ENCODE measurements at places on chromosomes 3 and 15.

DNA sequence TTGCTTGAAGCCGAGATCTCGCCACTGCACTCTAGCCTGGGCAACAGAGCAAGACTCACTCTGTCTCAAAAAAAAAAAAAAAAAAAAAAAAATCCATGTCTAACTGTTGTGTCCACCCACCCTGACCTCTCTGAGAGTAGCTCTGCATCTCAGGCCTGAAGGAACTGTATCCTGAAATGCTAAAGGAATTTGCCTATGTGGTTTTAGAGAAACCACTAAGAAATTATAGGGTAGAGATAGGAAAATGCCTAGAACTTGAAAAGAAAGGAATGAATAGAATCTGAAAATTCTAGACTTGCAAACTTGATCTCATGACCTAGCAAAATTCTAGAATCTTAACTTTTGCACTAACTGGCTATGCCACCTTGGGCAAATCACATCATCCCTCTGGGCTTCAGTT, 217.5 kb upstream of the ROPN1 start:
- no peak for DNase-seq

DNA sequence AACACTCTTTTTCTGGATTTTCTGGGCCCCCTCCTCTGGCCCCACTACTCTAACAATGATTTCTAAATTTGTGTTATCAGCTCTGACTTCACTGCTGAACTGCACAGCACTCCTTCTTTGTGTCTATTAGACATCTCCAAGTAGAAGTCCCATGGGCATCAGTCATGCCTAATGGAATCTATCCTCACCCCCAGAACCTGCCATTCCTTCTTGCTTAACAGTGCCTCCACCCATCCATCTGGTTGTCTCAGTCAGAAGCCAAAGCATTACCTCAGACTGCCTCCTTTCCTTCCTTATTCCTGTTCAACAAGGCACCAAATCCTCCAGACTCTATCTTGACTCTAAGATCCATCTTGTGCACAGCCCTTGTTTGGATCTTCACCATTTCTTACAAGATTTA, 36.2 kb downstream of the SSR3 start:
- DNase-seq: no peak

DNA sequence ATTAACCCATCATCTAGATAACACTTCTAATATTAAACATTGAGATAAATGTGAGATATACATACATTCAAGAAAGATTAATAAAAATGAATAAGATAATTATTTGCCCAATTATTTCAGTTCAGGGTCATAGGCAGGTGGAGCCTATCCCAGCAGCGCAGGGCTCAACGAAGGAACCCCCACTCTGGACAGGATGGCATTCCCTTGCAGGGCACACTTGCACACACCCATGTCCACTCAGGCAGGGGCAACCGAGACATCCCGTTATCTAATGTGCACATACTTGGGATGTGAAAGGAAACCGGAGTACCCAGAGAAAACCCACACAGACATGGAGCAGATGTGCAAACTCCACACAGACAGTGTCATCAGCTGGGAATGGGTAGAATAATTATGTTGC, 175.4 kb upstream of the CMC1 start:
- no peak for DNase-seq

DNA sequence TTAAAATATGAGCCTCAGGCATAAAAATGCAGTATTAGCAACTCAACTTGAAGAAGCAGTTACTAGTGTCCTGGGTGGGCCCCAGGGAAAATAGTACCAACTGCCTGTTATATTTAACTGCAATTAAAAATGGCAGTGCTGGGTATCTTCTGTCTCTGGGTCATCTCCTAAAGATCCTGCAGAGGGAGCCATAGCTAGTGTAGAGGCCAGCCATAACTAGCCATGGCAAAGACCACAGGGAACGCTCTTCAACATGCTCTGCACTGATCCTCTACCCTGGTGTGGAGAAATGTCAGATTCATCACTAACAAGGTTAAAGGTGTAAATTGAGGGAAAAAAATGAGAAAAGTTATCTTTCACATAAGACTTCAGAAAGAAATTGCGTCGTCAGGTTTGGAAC, 181.3 kb downstream of the SNRPN start:
- DNase-seq: no peak

DNA sequence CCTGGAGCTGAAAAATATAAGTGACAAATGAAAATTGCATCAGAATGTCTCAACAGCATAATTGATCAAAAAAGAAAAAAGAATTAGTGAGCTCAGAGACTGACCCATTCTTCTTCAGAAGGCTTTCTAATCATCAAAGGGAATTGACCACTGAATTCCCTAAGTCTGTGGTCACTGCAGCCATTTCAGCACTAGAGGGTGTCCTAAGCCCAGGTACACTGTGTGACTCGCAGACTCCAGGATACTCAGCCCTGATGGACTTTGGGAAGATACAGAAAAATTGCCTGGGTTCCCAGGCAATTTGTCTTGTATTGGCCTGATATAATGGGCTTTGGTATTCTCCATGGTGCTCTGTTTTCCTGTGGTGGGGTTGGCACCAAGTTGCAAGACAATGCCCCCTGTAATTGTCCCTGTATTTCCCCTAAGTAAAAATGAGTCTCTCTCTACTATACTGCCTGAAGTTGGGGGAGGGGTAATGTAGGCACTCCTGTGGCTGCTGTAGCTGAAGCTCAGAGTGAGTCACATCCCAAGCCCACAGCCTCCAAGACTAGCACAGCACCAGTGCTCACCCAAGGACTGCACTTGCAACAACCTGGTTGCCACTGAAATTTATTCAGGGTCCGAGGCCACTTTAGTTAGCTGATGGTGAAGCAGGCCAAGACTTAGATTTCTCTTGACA, 256.0 kb upstream of the STAC start:
- DNase-seq: no peak

DNA sequence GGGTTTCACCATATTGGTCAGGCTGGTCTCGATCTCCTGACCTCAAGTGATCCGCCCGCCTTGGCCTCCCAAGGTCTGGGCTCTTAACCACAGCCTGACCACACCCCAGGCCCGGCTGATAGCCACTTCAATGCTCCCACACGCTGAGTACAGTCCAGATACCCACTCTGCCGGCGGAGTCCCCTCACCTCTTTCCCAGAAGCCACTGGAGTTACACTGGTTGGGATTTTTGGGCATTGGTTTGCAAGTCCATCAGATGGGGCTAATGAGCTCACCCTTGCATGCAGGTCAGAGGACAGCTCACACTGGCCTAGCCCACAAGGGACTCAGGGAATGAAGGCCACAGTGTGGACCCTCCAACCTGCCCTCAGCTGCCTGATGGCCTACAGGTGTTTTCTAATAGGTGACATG, 60.1 kb downstream of the IQSEC1 start:
- no peak for DNase-seq

DNA sequence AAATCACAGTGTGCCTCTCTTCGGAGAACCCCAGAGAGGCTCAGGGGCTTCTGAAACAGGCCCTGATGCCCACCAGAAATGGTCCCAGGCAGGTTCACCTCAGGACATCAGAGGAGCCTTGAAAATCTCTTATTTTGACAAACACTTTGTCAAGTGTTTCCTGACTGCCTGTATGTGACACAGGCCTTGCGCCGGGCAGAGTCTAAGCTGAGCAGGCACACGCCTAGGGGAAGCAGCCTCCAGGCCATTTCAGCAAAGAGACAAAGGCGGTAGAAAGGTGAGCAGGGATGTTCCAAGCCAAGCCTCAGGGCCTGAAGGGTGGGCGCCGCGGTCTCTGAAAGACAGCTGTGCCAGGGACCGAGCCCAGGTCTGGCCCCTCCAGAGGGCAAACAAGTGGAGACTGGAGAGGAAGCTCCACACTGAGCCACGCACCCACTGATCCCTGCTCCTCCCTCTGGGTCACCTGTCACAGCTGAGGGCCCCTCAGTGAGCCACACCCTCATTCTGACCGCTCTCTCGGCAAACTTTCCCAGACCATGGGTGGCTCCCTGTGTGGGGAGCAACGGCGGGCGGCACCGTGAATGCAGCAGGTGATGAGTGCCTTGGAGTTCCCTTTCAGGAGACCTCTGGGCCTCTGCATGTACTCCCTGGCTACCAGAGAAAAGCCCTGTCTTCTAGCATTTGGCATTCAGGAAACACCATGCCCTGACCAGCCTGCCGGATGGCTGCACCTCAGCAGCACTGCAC, 136.1 kb downstream of the ADAMTS17 start:
- DNase-seq: no peak

DNA sequence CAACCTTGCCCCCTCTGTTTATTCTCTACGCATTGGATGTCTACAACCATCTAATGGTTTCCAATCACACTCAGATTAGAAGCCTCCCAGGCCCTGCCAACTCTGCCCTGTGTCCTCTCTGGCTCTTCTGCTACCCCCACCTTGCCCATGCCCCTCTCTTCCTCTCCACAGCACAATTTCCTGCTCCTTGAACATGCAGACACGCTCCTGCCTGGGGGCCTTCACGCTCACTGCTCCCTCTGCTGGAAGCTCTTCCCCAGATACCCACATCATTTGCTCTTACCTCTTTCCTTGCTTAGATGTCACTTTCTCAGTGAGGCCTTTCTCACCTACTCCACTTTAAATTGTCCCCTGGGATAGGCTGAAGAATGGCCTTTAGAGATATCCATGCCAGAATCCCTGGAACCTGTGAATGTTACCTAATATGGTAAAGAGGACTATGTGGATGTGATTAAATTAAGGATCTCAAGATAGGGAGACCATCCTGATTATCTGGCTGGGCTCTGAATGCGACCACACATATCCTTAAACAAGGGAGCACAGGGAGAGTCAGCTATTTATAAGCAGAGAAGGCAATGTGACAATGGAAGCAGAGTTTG, 9.9 kb downstream of the KY start:
- no peak for DNase-seq

GRCh38 chr3:72768006-72768441, 80.2 kb downstream of the SHQ1 start:
- no peak for DNase-seq

- DNase-seq: peak; percentile 37
Measured at GRCh38 chr15:37098468-37099318, 1.7 kb downstream of the MEIS2 start.
